ENCODE measurements at places on chromosomes 7 and 10.

DNA sequence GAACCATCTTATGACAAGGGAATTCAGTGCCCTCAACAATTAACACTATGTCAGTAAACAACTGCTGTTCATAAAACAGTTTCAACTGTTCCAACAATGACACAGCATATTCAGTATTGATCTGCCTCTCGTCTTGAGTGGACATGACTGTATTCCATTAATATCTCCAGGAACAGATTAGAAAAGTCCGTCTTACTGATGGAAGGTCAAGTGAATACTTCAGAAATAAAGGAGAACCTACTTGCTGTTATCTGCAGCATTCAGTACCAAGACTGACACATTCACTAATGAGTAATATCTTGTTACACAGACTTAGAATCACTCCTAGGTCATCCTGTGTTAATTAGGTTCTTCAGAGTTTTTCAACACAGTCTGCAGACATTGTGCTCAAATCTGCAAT, 12.1 kb downstream of the KBTBD2 start:
- peaks cover 24% of the 10 kb centered on the region for H3K36me3 ChIP-seq
- peaks cover 29% of the 10 kb centered on the region for H3K4me1 ChIP-seq
- no peaks in the 10 kb centered on the region for H3K27me3 ChIP-seq
- H3K27ac ChIP-seq, result no peak overlapping the region
- DNase-seq, result no peak

- DNase-seq, result no peak
- no peak overlapping the region for H3K27ac ChIP-seq
- no peaks in the 10 kb centered on the region for H3K27me3 ChIP-seq
- H3K4me1 ChIP-seq, result peaks cover 13% of the 10 kb centered on the region
Observed at GRCh38 chr10:70193391-70193844, 23.1 kb upstream of the SAR1A start.

GRCh38 chr7:135768467-135768866, 19.9 kb upstream of the FAM180A start:
- peaks cover 18% of the 10 kb centered on the region for H3K27me3 ChIP-seq
- DNase-seq, result no peak
- no peak overlapping the region for H3K4me3 ChIP-seq
- no peaks in the 10 kb centered on the region for H3K4me1 ChIP-seq
- H3K27ac ChIP-seq, result no peak overlapping the region
- H3K36me3 ChIP-seq, result no peaks in the 10 kb centered on the region

GRCh38 chr7:25077096-25077495, 48.0 kb downstream of the CYCS start:
- H3K36me3 ChIP-seq, result no peaks in the 10 kb centered on the region
- DNase-seq, result no peak
- H3K27ac ChIP-seq, result no peak overlapping the region
- peaks cover 31% of the 10 kb centered on the region for H3K27me3 ChIP-seq

- peaks cover 7% of the 10 kb centered on the region for H3K27me3 ChIP-seq
- no peak for DNase-seq
Observed at GRCh38 chr10:122571892-122572291, 11.3 kb downstream of the DMBT1 start.

DNA sequence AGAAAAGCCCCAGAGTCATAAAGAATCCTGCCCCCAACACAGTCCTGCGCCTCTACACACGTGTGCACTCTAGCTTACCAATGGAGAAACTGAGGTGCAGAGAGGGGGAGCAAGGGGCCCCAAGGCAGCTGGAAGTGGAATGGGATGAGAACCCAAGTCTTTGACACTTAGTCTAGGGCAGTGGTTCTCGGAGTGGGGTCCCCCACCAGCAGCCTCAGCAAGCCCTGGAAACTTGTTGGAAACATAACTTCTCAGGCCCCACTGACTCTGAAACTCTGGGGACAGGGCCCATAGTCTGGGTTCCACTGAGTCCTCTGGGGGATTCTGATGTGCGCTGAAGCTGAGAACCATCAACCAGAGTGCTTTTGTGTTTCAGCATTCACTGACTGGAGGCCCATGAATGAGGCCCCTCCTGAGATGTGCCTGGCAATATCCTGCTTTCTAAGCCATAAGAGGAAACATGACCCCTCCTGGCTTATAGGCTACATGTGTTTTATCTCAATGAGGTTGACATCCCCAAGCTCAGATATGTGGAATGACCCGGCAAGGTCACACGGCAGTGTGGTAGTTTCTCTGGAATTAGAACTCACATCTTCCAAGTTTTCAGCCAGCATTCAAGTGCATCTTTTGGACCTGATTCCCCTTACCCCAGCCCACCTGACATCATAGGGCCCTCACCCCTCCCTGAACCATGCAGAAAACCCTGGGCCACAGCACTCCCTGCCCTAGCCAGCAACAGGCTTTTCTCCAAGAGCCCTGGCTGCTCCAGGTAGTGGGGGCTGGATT, 147.3 kb upstream of the PCBD1 start:
- no peak overlapping the region for H3K27ac ChIP-seq
- no peak overlapping the region for H3K4me3 ChIP-seq
- no peaks in the 10 kb centered on the region for H3K36me3 ChIP-seq
- no peaks in the 10 kb centered on the region for H3K27me3 ChIP-seq
- no peaks in the 10 kb centered on the region for H3K4me1 ChIP-seq

- H3K36me3 ChIP-seq, result no peaks in the 10 kb centered on the region
- H3K4me3 ChIP-seq, result no peak overlapping the region
- H3K27me3 ChIP-seq, result peaks cover 69% of the 10 kb centered on the region
- DNase-seq, result no peak
- H3K4me1 ChIP-seq, result no peaks in the 10 kb centered on the region
Observed at GRCh38 chr7:151888079-151889067, 11.5 kb upstream of the PRKAG2 start.

DNA sequence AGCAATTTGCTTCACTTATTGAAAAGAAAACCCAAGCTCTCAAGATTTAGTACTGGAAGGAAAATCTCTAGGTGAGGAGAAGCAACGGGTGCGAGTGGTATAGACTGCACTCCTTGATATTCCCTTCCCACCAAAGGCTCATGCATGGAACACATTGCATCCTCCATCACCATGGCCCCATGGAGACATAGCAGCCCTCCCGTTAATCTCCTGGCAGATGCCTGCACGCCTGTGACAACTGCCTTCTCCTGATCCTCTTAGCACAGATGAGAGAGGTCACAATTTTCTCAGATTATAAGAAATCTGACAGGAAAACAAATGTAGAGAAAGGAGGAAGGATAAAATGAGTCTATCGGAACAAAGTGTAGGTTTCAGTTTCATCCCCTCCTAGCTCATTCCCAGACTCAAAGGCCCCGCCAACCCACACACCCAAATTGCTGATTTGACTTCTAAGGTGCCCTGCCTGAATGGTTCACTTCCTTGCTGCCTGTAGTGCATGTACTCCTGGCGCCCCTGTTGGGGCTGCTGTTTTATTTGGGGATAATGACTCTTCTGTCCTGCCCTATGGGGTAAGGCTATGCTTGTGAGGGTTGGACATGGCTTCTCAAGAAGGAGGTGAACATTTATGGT, 50.0 kb downstream of the PLXNA4 start:
- no peak for DNase-seq
- H3K27me3 ChIP-seq, result peaks cover 21% of the 10 kb centered on the region
- H3K36me3 ChIP-seq, result peaks cover 59% of the 10 kb centered on the region

GRCh38 chr7:65907501-65908198, 34.8 kb downstream of the VKORC1L1 start:
- no peak overlapping the region for H3K4me3 ChIP-seq
- H3K27ac ChIP-seq, result no peak overlapping the region
- H3K36me3 ChIP-seq, result peaks cover 13% of the 10 kb centered on the region
- H3K27me3 ChIP-seq, result no peaks in the 10 kb centered on the region
- H3K4me1 ChIP-seq, result no peaks in the 10 kb centered on the region

GRCh38 chr7:6252341-6252746, 20.1 kb downstream of the CYTH3 start:
- no peak overlapping the region for H3K27ac ChIP-seq
- no peaks in the 10 kb centered on the region for H3K36me3 ChIP-seq
- H3K4me1 ChIP-seq, result peaks cover 12% of the 10 kb centered on the region
- H3K27me3 ChIP-seq, result peaks cover 47% of the 10 kb centered on the region
- no peak for DNase-seq

GRCh38 chr7:9796241-9796640, 1177.4 kb upstream of the PHF14 start:
- H3K36me3 ChIP-seq, result no peaks in the 10 kb centered on the region
- H3K27ac ChIP-seq, result no peak overlapping the region
- H3K4me3 ChIP-seq, result no peak overlapping the region
- no peaks in the 10 kb centered on the region for H3K27me3 ChIP-seq
- no peaks in the 10 kb centered on the region for H3K4me1 ChIP-seq
- DNase-seq, result no peak

DNA sequence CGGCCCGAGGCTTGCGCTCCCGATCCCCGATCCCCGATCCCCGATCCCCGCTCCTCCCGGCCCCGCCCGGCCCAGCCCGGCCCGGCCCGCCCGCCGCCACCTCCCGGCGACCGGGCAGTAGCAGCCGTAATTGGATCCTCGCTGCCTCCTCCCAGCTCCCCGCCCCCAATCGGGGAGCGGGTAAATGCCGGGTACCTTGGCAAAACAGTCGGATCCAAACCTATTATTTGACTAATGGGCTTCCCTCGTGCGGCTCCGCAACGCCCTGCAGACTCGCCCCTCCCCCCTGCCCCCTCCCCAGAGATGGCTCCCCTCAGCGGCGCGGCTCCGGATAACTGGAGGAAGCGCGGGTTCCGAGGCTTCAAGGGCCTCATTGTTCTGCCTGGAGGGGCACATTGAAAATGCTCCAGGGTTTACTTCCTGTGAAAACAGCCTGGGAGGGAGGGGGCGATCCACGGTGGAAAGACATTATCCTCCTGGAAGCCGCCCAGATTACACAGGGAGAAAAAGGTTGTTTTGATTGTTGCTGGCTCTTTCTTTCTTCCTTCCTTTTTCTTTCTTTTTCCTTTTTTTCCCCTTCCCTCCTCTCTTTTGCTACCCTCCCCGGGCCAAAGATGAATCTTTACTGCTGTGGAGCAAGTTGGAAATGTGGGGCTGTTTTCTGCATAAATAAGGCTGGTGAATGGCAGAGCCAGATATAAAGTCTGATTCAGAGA, 94.7 kb upstream of the ZMIZ1 start:
- peak; percentile 66 for DNase-seq
- no peaks in the 10 kb centered on the region for H3K36me3 ChIP-seq
- H3K4me3 ChIP-seq, result peak overlapping the region; percentile 83
- peaks cover 46% of the 10 kb centered on the region for H3K27me3 ChIP-seq
- peaks cover 19% of the 10 kb centered on the region for H3K4me1 ChIP-seq

GRCh38 chr7:131094685-131095084, 233.0 kb upstream of the MKLN1 start:
- H3K27ac ChIP-seq, result no peak overlapping the region
- H3K4me3 ChIP-seq, result no peak overlapping the region
- peaks cover 19% of the 10 kb centered on the region for H3K36me3 ChIP-seq
- no peak for DNase-seq
- H3K4me1 ChIP-seq, result peaks cover 23% of the 10 kb centered on the region
- H3K27me3 ChIP-seq, result no peaks in the 10 kb centered on the region

DNA sequence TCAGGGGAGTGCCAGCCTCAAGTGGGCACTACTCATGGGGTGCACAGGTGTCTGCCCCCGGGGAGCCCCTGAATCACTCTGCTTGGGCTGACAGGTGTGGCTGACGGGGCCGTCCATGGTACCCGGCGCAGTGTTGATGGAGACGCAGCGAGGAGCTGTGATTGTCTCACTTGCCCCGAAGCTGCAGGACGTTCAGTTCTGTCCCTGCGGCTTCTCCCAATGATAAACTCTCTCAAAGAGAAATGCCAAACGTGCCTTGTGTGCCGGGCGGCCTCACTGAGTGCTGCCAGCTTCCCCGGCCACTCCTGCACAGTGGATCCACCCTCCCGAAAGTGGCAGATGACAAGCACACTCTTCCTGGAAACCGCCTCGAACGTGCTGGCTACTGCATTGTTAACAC, 203.2 kb downstream of the DNAJB6 start:
- DNase-seq, result no peak
- H3K4me1 ChIP-seq, result no peaks in the 10 kb centered on the region
- H3K4me3 ChIP-seq, result no peak overlapping the region
- H3K27me3 ChIP-seq, result peaks cover 25% of the 10 kb centered on the region
- peaks cover 2% of the 10 kb centered on the region for H3K36me3 ChIP-seq
- H3K27ac ChIP-seq, result no peak overlapping the region

DNA sequence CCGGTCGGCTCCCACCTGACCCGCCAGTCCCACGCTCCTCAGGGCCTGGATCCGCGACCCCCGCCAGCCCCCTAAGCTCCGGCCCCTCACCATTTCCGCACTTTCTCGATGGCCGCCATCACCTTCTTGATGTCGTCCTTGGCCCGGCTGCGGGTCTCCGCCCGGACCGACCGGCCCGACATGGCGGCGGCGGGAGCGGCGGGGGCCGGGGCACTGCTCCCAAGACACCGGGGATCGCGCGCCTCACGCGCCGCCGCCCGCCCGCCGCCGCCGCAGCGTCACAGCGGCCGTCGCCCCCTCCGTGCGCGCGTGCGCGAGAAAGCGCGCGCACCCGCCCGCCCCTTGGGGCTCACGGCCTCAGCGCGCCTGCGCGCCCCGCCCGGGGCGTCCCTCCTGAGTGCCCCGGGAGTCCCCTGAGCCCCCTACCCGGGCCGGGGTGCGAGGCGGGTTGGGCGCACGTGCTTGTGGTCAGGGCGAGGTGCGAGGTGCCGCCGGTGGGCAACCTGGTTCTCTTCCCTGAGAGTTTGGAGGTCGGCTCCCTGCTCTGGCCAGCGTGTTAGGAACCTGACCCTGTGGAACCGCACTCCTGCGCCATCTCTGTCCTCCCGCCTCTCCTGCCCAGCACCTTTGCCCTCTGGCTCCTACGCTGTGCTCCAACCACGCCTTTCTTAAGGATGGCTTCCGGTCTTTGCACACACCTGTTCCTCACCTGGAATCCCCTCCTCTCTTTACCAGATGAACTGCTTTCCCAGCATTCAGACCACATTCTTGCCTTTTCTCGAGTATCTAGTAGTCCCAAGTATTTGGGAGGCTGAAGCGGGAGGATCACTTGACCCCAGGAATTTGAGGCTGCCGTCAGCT, at the start of gene BCL7B:
Gene BCL7B, minus strand, starts transcription at position 294 of the 861 bp plus-strand sequence. Its CDS starts 112 bp downstream, at position 182.
- peak within 1 kb of the TSS; percentile 98 for H3K27ac ChIP-seq
- peaks cover 15% of the 10 kb centered on the region for H3K27me3 ChIP-seq
- peaks cover 13% of the 10 kb centered on the region for H3K36me3 ChIP-seq
- H3K4me3 ChIP-seq, result peak within 1 kb of the TSS; percentile 96
- DNase-seq, result peak; percentile 82

GRCh38 chr7:44969701-44970522, 8.9 kb downstream of the MYO1G start:
- H3K36me3 ChIP-seq, result peaks cover 71% of the 10 kb centered on the region
- H3K27me3 ChIP-seq, result no peaks in the 10 kb centered on the region
- peak; percentile 19 for DNase-seq
- peaks cover 34% of the 10 kb centered on the region for H3K4me1 ChIP-seq

- no peaks in the 10 kb centered on the region for H3K27me3 ChIP-seq
- H3K27ac ChIP-seq, result no peak overlapping the region
- no peak overlapping the region for H3K4me3 ChIP-seq
- no peak for DNase-seq
- H3K36me3 ChIP-seq, result no peaks in the 10 kb centered on the region
- H3K4me1 ChIP-seq, result no peaks in the 10 kb centered on the region
Observed at GRCh38 chr7:143126146-143126545, 5.7 kb upstream of the PIP start.

DNA sequence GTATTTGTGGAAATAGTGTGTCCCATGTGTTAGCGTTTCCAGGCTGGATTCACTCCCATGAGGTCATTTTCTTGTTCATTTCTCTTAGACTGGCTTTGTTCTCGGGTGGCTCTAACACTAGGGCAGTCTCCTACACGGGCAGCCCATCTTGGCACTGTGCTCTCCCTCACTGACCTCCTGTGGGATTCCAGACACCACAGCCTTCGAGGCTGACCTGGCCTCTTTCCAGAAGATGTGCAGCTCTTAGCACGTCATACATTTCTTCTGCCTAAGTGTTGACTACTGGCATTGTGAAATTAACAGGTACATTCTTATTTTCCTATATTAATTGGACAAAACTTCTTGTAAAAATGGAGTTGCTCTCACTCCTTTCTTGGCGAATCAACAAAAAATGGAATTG, 72.8 kb downstream of the INSYN2A start:
- no peaks in the 10 kb centered on the region for H3K27me3 ChIP-seq
- H3K36me3 ChIP-seq, result no peaks in the 10 kb centered on the region
- no peaks in the 10 kb centered on the region for H3K4me1 ChIP-seq
- no peak overlapping the region for H3K4me3 ChIP-seq

All from activated naive CD4-positive, alpha-beta T cell treated with anti-CD3 and anti-CD28 coated beads, Interleukin-2, amount 10 ng/mL, durations not matched to agents 7 days and 5 days (primary cell).